Stimulated activated CD8-positive, alpha-beta memory T cell treated with anti-CD3 and anti-CD28 coated beads, Interleukin-4, amount 100 ng/mL, for 1 hour (primary cell): ENCODE measurements at places on chromosomes 12 and 14.

- no peak for DNase-seq
Observed at GRCh38 chr12:29032446-29032845, 116.6 kb upstream of the FAR2 start.

GRCh38 chr12:76007640-76008039, 23.9 kb downstream of the PHLDA1 start:
- DNase-seq, result no peak

- no peak for DNase-seq
Observed at GRCh38 chr12:58285551-58285950, 344.2 kb downstream of the ATP23 start.

DNA sequence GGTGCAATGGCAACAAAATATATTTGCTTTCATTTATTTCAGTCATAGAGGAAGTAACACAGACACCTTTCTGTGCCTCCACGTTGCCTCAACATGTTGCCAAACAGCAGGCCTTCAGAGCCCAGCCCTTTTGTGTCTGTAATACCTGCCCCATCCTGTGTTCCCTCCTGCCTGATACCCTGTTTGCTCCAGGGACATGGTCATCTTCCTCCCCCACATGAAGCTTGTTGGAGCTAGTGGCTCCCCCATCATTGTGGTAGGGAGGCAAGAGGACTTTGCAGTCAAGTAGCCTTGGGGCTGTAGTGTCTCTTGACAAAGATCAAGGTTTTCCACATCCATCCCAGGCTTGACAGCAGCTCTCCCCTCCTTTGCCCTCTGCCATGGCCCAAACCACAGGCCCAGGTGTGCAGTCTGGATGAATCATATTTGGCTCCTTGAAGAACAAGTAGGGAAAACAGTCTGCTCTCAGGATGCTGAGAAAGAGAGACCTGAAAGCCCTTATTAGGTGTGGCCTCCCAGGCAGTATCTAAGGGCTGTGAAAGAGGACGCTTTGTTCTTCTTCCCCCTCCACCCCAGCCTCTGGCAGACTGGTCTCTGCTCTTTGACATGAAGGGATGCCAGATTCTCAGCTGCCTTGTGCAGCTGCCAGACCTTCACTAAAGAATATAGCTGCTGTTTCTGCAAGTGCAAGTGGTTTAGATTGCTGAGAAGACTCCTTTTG, 329.0 kb downstream of the C12orf75 start:
- DNase-seq, result no peak

- no peak for DNase-seq
Observed at GRCh38 chr12:1855241-1855640, 34.9 kb downstream of the LRTM2 start.

- no peak for DNase-seq
Observed at GRCh38 chr14:55092341-55092740, 36.7 kb upstream of the LGALS3 start.

GRCh38 chr12:42760550-42760949, 171.0 kb upstream of the PRICKLE1 start:
- DNase-seq, result no peak

GRCh38 chr12:27610374-27610773, 85.9 kb upstream of the REP15 start:
- DNase-seq, result no peak

GRCh38 chr14:38526826-38527501, 271.1 kb upstream of the CLEC14A start:
- no peak for DNase-seq

DNA sequence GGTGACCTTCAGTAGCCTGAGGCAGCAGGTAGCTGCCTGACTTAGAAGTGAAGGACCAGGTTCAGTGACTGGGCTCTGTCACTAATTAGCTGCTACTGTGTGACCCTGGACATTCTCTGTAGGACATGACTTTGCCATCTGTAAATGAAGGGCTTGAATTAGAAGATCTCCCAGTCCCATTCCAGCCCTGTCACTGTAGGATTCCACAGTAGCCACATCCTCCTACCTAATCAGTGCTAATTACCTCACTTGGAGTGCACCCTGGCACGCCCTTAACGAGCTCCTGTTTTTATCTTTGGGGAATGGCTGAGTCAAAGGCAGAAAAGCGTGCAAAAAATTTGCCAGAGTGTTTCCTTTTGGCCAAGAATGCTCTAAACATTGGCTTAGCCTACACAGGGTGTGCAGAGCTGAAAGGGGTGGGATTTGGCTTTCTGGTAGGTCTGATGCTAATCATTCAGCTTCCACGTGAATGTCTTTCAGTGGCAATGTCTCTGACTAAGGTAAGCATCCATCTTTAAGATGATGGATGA, 6.8 kb downstream of the NTF3 start:
- DNase-seq, result no peak

DNA sequence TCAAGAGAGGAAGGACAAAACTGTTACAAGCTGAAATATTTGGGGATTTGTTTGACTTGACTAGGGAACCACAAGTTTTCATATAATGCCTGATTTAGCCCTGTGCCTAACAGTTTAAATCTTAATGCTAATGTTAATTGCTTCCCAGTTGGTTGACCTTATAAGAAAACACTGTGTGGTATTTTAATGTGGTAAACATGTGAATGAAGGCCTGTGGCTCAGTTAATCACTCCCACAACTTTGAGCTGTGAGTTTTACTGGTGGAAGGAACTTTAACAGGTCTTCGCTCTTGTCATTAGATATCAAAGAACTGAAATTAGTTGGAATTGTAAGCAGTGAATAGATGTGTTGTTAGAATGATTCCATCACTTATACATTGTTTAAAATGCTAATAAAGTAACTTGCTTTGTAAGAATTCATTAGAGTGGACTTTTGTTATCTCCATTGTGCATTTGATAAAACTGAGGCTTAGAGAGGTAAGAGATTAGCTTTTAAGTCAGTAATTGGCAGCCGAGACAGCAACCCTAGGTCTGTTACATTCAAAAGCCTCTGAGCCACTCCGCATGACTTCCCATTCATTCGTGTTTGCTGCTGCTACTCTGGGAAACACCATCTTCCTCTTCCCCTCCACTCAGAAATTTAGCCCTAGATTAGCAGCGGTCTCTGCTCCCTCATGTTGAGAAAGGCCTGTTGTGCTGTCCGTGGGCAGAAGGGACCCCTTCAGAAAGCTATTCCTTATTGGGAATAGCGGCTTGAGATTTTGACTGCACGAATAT, 1.0 kb upstream of the TBK1 start:
- DNase-seq, result no peak
